Stimulated activated CD4-positive, alpha-beta T cell treated with anti-CD3 and anti-CD28 coated beads, Interleukin-12 subunit alpha, Interleukin-12 subunit beta, amount 100 ng/mL, for 24 hours (primary cell): ENCODE measurements at places on chromosomes 7 and 10.

- no peak for DNase-seq
Measured at GRCh38 chr10:131567279-131568162, 256.0 kb upstream of the TCERG1L start.

GRCh38 chr10:119412244-119413092 lies 130.1 kb downstream of the RGS10 start:
- no peak for DNase-seq

DNA sequence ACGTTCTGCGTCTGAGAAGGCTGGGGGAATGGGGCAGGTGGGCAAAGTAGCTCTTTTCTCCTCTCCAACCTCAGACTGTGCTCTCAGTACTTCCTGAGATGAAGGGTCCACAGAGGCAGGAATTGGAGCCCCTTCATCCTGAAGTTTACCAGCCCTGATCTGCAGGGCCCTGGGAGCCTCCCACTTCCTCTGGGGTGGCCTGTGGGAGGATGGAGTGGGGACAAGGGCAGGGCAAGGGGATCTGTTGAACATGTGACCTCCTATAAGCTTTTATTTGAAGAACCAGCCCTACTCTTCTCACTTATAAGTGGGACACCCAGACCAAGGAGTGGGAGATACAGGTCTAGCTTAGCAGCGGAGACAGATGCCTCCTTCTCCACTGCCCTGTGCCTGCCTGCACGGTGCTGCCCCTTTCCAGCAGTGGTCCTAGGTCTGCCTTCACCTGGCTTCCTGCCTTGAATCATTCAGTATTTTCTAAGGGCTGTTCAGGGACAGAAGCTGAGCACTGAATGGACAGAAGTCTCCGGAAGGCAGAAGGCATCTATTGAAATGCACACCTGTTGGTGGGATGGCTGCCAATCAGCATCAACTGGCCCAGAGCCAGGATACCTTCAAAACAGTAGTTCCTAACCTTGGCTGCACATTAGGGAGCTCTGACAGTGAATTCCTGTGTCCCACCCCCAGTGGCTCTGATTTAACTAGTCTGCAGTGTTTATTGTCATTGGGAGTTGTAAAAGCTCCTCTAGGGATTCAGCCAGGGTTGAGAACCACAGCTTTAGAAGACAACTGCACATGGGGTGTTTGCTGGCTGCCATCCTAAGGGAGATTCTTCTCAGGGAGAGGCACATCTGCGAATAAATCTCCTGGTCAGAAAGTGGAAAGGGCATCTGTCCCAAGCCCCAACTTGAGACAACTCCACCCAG lies 2.7 kb upstream of the ARHGAP22 start:
- DNase-seq = no peak

DNA sequence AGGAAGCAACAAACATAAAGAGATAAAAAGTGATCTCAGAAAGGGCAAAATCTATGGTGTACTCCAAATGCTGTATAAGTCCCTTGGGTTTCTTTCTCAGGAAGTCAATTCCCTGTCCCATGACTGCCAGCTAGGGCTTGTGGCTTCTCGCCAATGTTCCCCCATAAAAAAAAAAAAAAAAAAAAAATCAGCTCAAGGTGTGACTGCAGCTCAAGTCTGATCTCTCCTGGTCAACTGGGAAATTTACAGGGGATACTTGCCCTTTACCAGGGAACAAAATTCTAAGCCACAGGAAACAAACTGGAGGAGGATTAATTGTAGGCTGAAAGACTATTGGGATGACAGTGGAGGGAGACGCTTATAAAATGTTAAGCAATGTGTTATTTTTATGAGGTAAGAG lies 76.0 kb downstream of the PCGF5 start:
- no peak for DNase-seq

DNA sequence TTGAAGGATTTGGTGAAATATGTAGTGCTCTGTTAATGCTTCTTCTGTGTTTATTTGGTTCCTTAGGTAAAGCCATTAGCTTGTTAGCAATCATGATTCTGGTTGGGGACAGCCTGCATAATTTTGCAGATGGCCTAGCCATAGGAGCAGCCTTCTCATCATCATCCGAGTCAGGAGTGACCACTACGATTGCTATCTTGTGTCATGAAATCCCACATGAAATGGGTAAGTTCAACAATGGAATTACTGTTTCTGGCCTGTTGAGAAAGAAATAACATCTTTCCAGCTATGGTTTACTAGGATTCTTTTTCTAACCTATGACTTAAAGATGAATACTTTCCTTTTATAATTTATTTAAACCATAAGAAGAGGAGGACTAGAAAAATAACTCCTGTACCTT lies 48.9 kb downstream of the SLC39A12 start:
- DNase-seq = no peak

DNA sequence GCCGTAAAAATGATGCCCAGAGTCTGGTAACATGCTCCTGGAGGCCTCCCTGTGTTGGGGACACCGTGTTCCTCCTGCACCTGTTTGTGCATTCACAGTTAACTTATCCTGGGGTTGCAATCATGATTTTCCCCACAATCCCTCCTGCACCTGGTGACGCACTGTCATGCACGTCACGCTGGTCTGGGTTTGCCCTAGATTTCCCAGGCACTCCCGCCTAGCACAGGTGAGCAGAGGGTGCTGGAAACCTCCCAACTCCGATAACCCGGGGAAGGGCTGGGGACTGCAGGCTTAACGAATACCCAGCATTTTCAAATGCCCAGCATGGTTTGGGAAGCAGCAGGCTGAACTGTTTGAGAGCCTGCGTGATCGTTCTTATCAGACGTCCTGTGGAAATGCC lies 427.1 kb downstream of the TCERG1L start:
- DNase-seq = no peak

DNA sequence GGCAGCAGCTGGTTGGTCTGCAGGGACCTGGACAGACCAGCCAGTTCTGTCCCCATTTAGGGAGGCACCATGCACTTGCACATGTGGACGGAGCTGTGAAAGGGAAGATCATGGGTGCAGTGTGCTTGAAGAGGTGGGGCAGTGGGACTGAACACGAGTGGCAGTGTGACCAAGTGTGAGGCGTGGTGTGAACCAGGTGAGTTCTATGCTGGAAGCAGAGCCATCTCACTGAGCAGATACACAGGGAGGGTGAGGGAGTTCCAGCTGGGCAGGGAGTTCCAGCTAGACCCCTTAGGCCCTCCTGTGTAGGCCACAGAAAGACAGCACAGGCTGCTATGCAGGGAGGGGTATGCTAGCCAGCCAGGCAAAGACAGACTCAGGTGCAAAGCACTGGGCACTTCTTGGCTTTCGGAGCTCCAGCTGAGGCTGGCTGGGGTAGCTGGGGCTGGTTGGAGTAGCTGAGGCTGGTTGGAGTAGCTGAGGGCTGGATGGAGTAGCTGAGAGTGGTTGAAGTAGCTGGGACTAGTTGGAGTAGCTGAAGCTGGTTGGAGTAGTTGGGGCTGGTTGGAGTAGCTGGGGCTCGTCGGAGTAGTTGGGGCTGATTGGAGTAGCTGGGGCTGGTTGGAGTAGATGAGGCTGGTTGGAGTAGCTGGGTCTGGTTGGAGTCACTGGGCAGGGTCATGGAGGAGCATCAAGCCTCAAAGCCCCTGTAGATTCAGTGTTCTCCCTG lies 90.9 kb downstream of the HIP1 start:
- DNase-seq = no peak

- DNase-seq = no peak
Measured at GRCh38 chr10:82925547-82925946, 1050.6 kb downstream of the NRG3 start.

GRCh38 chr10:28236591-28236990 lies 66.3 kb downstream of the MPP7 start:
- no peak for DNase-seq

DNA sequence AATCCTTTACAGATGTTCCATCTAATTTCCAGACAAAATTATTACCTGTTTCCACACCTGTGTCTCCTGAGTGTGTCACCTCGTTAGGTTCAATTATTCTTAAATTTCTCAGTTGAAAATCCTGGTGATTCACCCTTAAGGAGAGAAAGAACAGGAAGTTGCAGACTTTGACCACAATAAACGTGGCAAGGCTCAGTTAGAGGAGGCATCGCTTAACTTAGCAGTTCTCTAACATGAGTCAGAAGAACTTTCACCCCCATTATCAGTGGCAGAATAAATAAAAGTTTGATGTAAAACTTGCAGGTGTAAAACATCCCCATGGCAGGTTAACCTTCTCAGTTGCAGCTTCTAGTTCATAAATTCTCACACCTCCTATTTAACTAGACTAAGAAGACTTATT lies 8.3 kb downstream of the XPNPEP1 start:
- no peak for DNase-seq

DNA sequence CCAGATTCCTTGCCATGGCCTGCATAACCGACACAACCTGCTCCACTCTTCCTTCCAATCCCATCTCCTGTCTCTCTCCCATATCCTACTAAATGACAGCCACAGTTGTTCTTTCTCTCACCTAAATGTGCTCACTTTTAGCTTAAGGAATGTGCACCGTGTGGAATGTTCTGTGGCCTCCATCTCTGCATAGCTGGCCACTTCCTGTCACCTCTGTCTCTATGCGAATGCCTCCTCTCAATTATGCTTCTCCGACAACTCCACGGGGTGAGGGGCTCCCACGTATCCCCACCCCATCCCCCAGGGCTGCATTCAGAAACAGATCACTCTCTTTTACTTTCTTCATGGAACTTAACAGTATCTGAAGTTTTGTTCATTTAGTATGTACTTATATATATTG lies 110.7 kb downstream of the RAB18 start:
- no peak for DNase-seq

GRCh38 chr10:42645103-42645502 lies 6.7 kb upstream of the ZNF33B start:
- no peak for DNase-seq

GRCh38 chr7:37352974-37353948 lies 95.4 kb downstream of the ELMO1 start:
- no peak for DNase-seq

- DNase-seq = no peak
Measured at GRCh38 chr7:98761225-98761624, 108.6 kb downstream of the TMEM130 start.

DNA sequence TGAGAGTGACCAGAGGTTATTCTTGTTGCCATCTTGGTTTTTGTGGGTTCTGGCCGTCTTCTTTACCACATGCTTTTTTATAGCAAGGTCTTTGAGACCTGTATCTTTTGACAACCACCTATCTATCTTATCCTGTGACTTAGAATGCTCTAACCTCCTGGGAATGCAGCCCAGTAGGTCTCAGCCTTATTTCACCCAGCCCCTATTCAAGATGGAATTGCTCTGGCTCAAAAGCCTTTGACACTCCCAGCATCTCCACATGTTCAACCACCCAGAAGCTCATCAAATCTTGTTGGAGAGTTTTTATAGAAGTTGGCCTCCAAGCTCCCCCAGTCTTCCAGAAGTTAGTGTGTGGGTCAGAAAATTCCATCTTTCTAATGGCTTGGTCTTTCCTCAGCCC lies 464.3 kb upstream of the NRP1 start:
- no peak for DNase-seq

GRCh38 chr10:125711110-125711750 lies 8.3 kb upstream of the EDRF1 start:
- no peak for DNase-seq

DNA sequence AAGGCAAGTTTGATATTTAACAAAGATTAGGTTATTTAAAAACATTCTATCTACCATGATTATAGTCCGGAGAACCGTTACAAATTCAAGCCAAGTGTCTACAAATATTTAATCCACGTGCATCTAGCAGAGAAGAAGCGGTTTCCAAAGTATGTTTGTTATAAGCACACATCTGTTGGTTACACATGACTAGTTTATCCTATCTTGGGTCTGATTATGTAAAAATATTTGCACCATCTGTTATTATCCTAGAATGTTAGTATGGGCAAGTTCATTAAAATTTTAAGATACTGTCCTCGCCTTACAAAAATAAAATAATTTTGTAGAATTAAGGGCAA lies 289.2 kb upstream of the VSTM2A start:
- DNase-seq = no peak

- no peak for DNase-seq
Measured at GRCh38 chr10:72912736-72913135, 19.2 kb downstream of the OIT3 start.

DNA sequence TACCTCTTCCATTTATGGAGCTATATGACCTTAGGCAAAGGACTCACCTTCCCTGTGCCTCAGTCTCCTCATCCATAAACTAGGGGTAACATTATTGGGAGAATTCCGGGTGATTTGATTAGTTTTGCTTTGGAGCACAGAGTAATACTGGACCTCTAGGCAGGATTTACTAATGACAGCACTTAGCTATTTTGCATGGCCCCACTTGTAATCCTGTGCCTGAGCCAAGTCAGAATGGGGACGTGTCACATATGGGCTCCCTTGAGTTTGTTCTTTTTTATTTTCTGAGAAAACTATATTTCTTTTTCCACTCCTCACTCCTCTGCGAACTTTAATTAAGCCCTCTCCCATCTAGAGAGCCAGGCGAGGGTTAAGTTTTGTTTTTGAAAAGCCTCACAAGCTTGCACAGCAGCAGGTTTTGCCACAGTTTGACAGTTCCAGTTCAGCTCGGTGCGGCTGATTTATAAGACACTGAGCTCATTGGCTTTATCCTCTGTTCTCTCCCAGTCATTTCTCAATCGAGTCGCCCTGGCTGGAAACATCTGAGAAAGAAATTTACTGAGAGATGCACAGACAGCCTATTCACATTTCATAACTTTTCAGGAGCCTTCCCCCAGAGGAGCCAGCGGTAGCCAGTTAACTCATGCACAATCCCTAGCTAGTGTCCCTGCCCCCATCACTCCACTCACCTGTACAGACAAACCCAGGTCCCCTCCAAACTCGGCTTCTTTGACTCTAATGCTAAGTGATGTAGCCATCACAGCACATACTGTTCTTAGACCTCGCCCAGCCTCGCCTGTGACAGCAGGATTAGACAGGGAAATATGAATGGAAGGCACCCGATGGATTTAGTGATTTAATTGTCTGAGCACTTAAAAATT lies 441.9 kb upstream of the NPVF start:
- no peak for DNase-seq

- no peak for DNase-seq
Measured at GRCh38 chr10:94308866-94309265, 53.9 kb downstream of the NOC3L start.

- no peak for DNase-seq
Measured at GRCh38 chr10:59234816-59235429, 58.5 kb downstream of the PHYHIPL start.

DNA sequence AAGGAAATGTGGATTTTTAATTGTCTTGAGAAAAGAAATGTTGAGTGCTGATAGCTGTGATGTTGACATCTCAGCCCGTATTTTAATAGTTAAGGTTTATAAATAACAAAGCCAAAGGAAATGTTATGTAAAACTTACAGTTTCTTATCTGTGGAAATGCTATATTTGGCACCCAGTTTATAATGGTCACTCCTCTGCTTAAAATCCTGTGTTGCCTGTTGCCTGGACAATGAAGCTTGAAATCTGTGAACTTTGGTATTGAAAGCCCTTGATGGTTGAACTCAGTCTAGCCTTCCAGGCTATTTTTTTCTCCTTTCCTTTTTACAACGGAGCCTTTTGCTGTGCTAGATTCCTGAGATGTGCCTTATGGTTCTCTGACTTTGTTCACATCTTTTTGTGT lies 46.5 kb downstream of the MCU start:
- no peak for DNase-seq

GRCh38 chr7:112430649-112431048 lies 19.6 kb upstream of the IFRD1 start:
- DNase-seq = no peak
